ENCODE measurements at places on chromosomes 2 and 18. TPM values are rescaled to one million over a fixed set of nuclear protein-coding genes. Genes with fewer than 3 reads are reported as not detected.

AQP12B gene
- not detected for total RNA-seq

CYS1 gene
- total RNA-seq = 2.5 TPM

HPCAL1 gene
- 16.8 TPM for total RNA-seq

REG3A gene
- not detected for total RNA-seq

FIGN gene
- 19.3 TPM for total RNA-seq

CDH20 gene
- 0.65 TPM for total RNA-seq

NYAP2 gene
- total RNA-seq = not detected

ASB18 gene
- total RNA-seq = not detected

FAM117B gene
- total RNA-seq = 28.5 TPM

CD207 gene
- total RNA-seq = not detected

TFCP2L1 gene
- total RNA-seq = 0.78 TPM

KCNIP3 gene
- total RNA-seq = 4.3 TPM

CHRND gene
- total RNA-seq = not detected

SKOR2 gene
- not detected for total RNA-seq

ANKRD30B gene
- total RNA-seq = not detected

ICA1L gene
- 17.8 TPM for total RNA-seq

RAX gene
- total RNA-seq = not detected

ZAP70 gene
- total RNA-seq = 2.6 TPM

DOK6 gene
- total RNA-seq = 7.0 TPM

IL1R2 gene
- total RNA-seq = not detected

SFT2D3 gene
- 13.7 TPM for total RNA-seq

CCDC74B gene
- 10.9 TPM for total RNA-seq

PRLH gene
- not detected for total RNA-seq

FBXO48 gene
- 1.2 TPM for total RNA-seq

OSBPL1A gene
- total RNA-seq = 15.0 TPM

C2orf15 gene
- 16.0 TPM for total RNA-seq

RAD51AP2 gene
- total RNA-seq = 0.07 TPM

SRD5A2 gene
- total RNA-seq = not detected

PPP4R3B gene
- 50.5 TPM for total RNA-seq

SLC11A1 gene
- 0.34 TPM for total RNA-seq

CXCR2 gene
- total RNA-seq = not detected

CCDC85A gene
- 1.1 TPM for total RNA-seq

PSMA8 gene
- total RNA-seq = 0.29 TPM

FAP gene
- total RNA-seq = not detected

MPPE1 gene
- total RNA-seq = 37.4 TPM

ALPG gene
- not detected for total RNA-seq

GPN1 gene
- total RNA-seq = 37.3 TPM

FER1L5 gene
- total RNA-seq = 1.0 TPM

CYRIA gene
- 2.0 TPM for total RNA-seq

MRPS9 gene
- 42.3 TPM for total RNA-seq

GPR35 gene
- 6.5 TPM for total RNA-seq

CD8B2 gene
- total RNA-seq = not detected

CMPK2 gene
- 3.4 TPM for total RNA-seq

MSH6 gene
- 154 TPM for total RNA-seq

CCDC141 gene
- 14.8 TPM for total RNA-seq

C2orf74 gene
- total RNA-seq = 10.0 TPM

IGFBP5 gene
- total RNA-seq = 75.3 TPM

LAMA1 gene
- total RNA-seq = 257 TPM

YPEL5 gene
- 63.6 TPM for total RNA-seq

PLEKHH2 gene
- total RNA-seq = 10.4 TPM
